ENCODE measurements at places on chromosomes 7 and 10.

DNA sequence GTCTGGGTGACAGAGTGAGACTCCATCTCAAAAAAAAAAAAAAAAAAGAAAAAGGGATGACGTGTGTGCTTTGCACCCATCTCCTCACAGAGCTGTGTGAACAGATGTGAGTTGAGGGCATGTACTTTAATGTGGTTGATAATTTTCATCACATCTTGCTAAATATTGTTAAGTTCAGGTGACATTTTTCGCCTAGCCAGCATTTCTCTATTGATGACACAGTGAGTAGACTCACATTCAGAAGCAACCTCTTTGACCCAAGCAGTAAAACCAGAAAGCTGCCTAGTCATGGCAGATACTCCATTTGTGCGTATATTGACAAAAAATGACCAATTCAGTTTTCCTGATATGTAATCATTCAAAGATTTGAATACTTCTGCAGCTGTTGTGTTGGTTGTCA, 126.0 kb downstream of the ATRNL1 start:
- no peak for DNase-seq

GRCh38 chr10:116278846-116279245, 5.8 kb upstream of the GFRA1 start:
- DNase-seq: no peak

- DNase-seq: no peak
Measured at GRCh38 chr7:21642422-21642821, 99.6 kb downstream of the DNAH11 start.

- DNase-seq: no peak
Measured at GRCh38 chr10:21030091-21030490, 133.0 kb upstream of the NEBL start.

- no peak for DNase-seq
Measured at GRCh38 chr7:150852371-150852905, at the start of gene AOC1. Gene AOC1, plus strand, starts transcription at chr7:150852517. Its CDS starts 3,954 bp downstream, at chr7:150856471.

- no peak for DNase-seq
Measured at GRCh38 chr10:2144584-2144983, 407.3 kb upstream of the ADARB2 start.
